ENCODE measurements at places on chromosomes 1 and 21. TPM values are rescaled to one million over a fixed set of nuclear protein-coding genes. Genes with fewer than 3 reads are reported as not detected.

- no peak overlapping the region for H3K27ac ChIP-seq
- no peak for DNase-seq
- H3K36me3 ChIP-seq = no peaks in the 10 kb centered on the region
- H3K27me3 ChIP-seq = no peaks in the 10 kb centered on the region
- H3K4me1 ChIP-seq = no peaks in the 10 kb centered on the region
Measured at GRCh38 chr1:54027848-54028247, 9.9 kb upstream of the LDLRAD1 start.

- no peaks in the 10 kb centered on the region for H3K27me3 ChIP-seq
- H3K36me3 ChIP-seq = no peaks in the 10 kb centered on the region
- H3K27ac ChIP-seq = no peak overlapping the region
- no peak for DNase-seq
- H3K4me3 ChIP-seq = no peak overlapping the region
Measured at GRCh38 chr1:79310609-79311008, 304.1 kb upstream of the ADGRL4 start.

- H3K36me3 ChIP-seq = no peaks in the 10 kb centered on the region
- H3K4me1 ChIP-seq = peaks cover 25% of the 10 kb centered on the region
- peak; percentile 82 for DNase-seq
- peak overlapping the region; percentile 71 for H3K4me3 ChIP-seq
- peak overlapping the region; percentile 84 for H3K27ac ChIP-seq
- no peaks in the 10 kb centered on the region for H3K27me3 ChIP-seq
Measured at GRCh38 chr21:43916691-43917514, 51.9 kb downstream of the AGPAT3 start.

DNA sequence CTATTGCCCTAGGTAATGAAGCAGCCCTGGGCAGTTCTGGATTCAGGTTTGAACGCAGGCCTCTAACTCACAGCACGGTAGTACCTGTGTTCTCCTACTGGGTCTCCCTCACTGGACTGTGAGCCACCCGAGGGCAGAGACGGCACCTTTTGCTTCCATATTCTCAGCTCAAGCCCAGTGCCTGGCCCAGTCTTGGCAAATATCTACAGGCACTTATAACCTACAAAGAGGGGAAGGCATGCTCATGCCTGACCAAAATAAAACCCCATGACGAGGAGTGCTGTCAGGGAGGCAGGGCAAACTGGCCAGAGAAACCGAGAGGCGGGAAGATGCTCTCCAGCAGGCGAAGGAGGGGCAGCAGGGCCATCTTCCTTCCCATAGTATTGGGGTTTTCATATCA is 91.1 kb downstream of the DDX20 start:
- no peak overlapping the region for H3K4me3 ChIP-seq
- no peaks in the 10 kb centered on the region for H3K27me3 ChIP-seq
- no peaks in the 10 kb centered on the region for H3K4me1 ChIP-seq
- DNase-seq = no peak
- no peak overlapping the region for H3K27ac ChIP-seq

GRCh38 chr1:168390271-168390670 is 109.6 kb downstream of the TBX19 start:
- peaks cover 40% of the 10 kb centered on the region for H3K4me1 ChIP-seq
- H3K4me3 ChIP-seq = no peak overlapping the region
- H3K27me3 ChIP-seq = no peaks in the 10 kb centered on the region
- DNase-seq = no peak
- no peaks in the 10 kb centered on the region for H3K36me3 ChIP-seq
- H3K27ac ChIP-seq = no peak overlapping the region

DNA sequence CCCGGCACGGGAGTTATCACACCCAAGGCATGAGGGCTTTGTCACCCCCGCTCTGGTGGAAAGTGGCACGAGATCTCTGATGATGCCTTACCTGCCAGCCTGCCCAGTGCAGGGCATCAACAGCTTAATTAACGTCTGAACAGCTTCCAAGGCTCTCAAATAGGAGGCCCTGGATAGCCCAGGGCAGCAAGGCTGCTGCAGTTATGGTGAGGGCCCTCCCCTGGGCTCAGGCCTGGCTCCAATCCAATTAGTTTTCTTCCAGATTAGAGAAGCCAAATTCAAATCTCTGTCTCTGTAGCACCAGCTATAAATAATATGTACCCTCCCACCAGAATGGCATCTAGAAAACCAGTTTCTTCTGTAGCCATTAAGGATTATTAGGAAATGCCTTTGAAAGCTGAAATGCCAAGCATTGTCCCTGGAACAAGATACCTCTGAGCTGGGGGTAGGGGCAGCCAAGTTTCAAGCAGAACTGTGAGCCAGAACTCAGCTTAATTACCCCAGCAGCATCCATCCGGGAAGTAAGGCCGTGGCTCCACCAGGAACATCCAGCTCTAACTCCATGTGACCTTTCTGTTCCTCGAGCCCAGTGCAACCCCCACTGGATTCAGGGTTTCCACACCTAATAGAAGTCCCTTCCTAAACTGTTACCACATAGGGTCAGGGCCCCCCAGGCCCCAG is 12.5 kb downstream of the QSOX1 start:
- H3K27me3 ChIP-seq = no peaks in the 10 kb centered on the region
- no peak for DNase-seq
- no peaks in the 10 kb centered on the region for H3K36me3 ChIP-seq
- no peak overlapping the region for H3K4me3 ChIP-seq
- no peaks in the 10 kb centered on the region for H3K4me1 ChIP-seq

DNA sequence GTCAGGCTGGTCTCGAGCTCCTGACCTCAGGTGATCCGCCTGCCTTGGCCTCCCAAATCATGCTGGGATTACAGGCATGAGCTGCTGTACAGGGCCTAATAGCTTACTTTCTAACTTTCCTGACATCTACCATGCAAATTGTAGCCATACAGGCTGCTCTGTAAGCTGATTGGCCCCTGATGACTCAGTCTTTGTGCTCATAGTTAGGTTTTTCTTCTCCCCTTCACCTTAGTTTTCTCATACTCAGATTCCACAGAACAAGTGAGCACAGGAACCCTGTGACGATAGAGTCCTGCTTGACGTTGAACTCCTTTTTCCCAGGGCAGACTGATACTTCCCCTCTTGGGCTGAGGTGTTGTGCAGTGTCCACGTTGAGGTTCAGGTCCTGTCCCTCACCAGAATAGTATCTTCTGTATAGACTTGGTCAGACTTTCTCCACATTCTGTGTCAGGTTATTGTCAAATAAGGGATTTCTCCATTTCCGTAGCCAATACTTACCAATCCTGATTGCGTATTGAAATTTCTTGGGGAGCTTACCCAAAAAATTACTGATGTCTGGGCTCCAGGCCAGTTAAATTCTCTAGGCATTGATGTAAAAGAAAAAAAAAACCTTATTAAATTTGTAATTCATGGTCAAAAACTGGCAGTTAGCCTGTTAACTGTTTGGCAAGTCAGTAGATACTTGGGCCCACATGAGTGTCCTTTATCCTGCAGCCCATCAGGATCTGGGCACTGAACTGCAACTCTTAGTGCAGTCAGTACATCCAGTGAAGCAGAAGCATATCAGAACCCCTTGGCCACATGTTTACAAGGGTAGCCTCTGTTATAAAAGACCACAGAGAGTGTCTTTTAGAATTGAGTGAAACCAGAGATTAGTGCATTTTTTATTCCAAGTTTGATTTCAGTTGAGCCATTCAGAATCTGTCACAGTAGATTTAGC is 118.2 kb downstream of the DYRK1A start:
- peaks cover 45% of the 10 kb centered on the region for H3K36me3 ChIP-seq
- no peak for DNase-seq
- no peak overlapping the region for H3K27ac ChIP-seq
- H3K4me3 ChIP-seq = no peak overlapping the region
- no peaks in the 10 kb centered on the region for H3K4me1 ChIP-seq
- no peaks in the 10 kb centered on the region for H3K27me3 ChIP-seq

DNA sequence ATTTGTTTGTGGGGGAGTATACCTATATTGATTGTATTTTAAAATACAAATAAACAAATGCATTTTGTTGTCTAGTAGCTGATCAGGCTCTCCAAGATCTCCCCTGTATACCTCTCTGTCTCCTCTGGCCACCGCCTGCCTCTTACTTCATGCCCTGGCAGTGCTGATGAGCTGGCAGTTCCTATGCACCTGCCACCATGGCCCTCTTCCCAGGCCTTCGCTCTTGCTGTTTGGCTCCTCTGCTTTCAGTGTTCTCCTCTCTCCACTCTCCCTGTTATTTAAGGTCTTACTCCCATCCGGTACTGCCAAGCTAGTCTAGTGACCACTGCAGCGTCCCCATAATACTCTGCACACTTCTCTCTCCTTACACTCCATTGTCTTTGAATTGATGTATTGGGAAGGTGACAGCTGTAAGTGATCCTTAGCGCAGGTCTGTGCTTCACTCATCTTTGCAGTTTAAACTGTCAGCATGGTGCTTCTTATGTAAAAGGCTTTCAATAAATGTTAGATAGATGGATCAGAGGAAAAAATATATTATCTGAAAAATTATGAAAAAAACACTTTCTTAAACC is 88.1 kb upstream of the ATP1A1 start:
- H3K4me3 ChIP-seq = no peak overlapping the region
- no peaks in the 10 kb centered on the region for H3K4me1 ChIP-seq
- H3K27me3 ChIP-seq = no peaks in the 10 kb centered on the region
- no peak overlapping the region for H3K27ac ChIP-seq
- no peak for DNase-seq

- H3K27ac ChIP-seq = no peak overlapping the region
- DNase-seq = no peak
- H3K4me3 ChIP-seq = no peak overlapping the region
- H3K4me1 ChIP-seq = no peaks in the 10 kb centered on the region
- no peaks in the 10 kb centered on the region for H3K36me3 ChIP-seq
- H3K27me3 ChIP-seq = no peaks in the 10 kb centered on the region
Measured at GRCh38 chr1:232036181-232036933, 409.8 kb downstream of the DISC1 start.

DNA sequence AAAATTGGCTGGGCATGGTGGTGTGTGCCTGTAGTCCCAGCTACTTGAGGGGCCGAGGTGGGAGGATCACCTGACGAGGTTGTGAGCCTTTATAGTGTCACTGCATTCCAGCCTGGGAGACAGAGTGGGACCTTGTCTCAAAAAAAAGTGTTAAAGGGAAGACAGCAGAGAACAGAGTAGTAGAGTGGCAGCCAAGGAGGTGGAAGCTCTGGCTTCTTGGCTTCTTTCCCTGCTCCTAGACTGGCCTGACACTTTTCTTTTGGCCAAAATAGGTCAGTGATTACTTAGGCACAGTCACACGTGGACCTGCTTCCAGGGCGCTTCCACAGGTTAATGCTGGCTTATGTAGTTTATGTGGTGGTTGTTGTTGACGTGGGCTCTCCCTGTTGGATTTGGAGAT is 3.2 kb downstream of the DIP2A start:
- no peak overlapping the region for H3K4me3 ChIP-seq
- no peak overlapping the region for H3K27ac ChIP-seq
- H3K4me1 ChIP-seq = peaks cover under 1% of the 10 kb centered on the region
- no peak for DNase-seq
- no peaks in the 10 kb centered on the region for H3K36me3 ChIP-seq
- no peaks in the 10 kb centered on the region for H3K27me3 ChIP-seq

DNA sequence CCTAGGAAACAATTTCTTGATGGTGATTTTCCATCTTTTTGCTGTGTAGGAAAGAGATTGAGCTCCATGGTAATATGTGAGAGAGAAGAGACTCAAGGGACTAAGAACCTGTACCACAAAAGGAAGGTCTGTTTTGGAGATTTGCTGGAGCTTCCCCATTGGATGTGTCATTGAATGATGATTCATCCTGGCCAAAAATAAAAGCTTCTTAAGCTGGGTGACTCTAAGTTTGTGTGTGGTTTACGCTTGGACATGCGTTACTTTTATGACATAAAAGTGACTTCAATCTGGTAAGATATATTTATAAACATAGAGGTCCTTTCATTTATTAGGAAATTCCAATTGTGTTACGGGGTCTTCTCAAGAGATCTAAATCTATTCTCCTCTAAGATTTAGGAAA is 17.4 kb upstream of the IL19 start:
- H3K4me3 ChIP-seq = no peak overlapping the region
- no peaks in the 10 kb centered on the region for H3K36me3 ChIP-seq
- no peaks in the 10 kb centered on the region for H3K27me3 ChIP-seq
- H3K27ac ChIP-seq = no peak overlapping the region
- H3K4me1 ChIP-seq = peaks cover 18% of the 10 kb centered on the region

DNA sequence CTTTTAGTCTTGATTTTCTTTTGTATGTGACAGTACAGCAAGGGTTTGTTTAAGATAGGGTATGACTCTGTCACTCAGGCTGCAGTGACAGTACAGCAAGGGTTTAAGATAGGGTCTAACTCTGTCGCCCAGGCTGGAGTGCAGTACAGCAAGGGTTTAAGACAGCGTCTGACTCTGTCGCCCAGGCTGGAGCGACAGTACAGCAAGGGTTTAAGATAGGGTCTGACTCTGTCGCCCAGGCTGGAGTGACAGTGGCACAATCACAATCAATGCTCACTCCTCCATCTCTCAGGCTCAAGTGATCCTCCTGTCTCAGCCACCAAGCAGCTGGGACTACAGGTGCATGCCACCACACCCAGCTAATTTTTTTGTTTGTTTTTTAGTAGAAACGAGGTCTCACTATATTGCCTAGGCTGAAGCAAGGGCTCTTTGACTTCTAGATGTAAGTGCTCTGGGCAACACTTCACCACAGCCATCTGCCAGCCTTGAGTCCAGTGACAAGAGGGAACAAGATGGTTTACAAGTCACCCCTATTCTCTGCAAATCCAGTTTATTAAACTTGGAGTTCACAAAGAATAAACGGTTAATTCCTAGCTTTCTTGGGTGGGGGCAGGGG is 965 bp upstream of the SH2D5 start:
- no peaks in the 10 kb centered on the region for H3K36me3 ChIP-seq
- peak overlapping the region; percentile 63 for H3K4me3 ChIP-seq
- DNase-seq = no peak
- no peak overlapping the region for H3K27ac ChIP-seq
- no peaks in the 10 kb centered on the region for H3K27me3 ChIP-seq

The HPCAL4 gene
- polyA plus RNA-seq = 9.4 TPM

The PLPPR4 gene
- not detected for polyA plus RNA-seq

The ACTN2 gene
- not detected for polyA plus RNA-seq

The WNT9A gene
- not detected for polyA plus RNA-seq

The LEFTY2 gene
- polyA plus RNA-seq = not detected

The CTH gene
- 2.8 TPM for polyA plus RNA-seq

Measured in naive thymus-derived CD4-positive, alpha-beta T cell (primary cell).